ENCODE measurements at places on chromosomes 2 and 18.

GRCh38 chr2:228140934-228141528 lies 40.5 kb downstream of the SPHKAP start:
- no peak for DNase-seq

DNA sequence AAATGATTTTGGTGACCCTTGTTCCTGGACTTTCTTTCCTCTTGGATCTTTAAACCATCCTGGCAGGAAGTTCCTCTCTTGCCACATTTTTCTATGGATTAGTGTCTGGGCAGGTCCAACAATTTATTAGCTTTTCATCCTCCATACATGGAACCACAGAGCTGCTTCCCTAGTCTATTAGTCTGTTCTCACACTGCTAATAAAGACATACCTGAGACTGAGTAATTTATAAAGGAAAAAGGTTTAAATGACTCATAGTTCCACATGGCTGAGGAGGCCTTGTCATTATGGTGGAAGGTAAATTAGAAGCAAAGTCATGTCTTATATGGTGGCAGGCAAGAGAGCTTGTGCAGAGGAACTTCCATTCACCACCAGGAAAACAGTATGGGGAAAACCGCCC lies 122.9 kb downstream of the DDX1 start:
- no peak for DNase-seq

DNA sequence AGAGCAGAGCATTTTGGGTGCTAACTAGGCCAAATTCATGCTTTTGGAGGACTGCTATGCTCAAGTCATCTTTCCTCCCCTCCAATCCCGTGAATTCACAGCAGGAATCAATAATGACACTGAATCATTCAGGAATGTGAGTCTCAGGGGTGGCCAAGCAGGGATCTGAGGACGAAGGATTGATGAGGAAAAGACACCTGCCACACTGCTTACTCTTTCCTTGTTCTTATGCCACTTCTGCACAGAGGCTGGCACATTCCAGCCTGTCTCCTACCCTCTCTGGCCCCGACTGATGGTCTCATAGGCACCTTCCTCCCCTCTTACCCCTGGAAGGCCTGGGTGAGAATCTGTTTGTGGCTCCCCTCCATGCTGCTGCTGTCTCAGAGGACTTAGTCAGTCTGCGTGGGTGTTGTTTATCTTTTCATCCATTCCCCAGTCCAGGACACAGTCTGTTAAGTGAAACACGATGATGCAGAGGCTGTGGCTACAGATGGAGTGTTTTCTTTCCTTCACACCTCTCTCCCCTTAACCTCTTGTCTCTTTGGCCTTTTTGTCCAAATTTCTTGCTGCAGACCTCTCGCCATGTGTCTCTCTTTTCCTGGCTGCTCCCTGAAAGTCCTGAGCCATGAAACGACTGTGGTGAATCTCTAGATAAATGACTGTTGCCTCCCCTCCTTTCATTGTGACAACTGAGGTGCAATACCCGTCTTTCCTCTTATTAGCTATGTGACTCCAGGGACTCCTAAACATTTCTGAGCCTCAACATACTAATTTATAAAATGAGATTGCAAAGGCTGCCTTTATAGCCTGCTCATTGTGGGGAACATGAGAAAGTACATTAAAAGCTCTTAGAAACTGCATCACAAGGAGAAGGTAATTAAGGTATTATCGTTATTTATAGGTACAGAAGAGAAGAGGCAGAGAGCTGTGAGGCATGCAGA lies 86.9 kb downstream of the RDH14 start:
- DNase-seq = peak; percentile 19

GRCh38 chr2:226652369-226652768 lies 147.3 kb downstream of the IRS1 start:
- no peak for DNase-seq

- DNase-seq = no peak
Measured at GRCh38 chr2:174573621-174574081, 24.0 kb downstream of the WIPF1 start.

DNA sequence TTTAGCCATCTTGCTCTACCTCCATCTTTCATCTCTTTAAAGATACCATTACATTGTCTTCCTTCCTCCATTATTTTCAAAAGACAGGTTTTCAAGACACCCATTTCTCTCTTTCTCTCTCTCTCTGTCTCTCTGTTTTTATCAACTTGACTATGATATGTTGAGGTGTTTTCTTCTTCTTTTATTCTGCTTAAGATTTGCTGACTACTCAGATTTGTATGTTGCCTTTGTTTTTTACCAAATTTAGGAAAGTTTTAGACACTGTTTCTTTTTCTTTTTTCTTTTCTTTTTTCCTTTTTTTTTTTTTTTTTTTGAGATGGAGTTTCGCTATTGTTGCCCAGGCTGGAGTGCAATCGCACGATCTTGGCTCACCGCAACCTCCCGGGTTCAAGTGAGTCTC lies 647.5 kb upstream of the VRK2 start:
- no peak for DNase-seq

DNA sequence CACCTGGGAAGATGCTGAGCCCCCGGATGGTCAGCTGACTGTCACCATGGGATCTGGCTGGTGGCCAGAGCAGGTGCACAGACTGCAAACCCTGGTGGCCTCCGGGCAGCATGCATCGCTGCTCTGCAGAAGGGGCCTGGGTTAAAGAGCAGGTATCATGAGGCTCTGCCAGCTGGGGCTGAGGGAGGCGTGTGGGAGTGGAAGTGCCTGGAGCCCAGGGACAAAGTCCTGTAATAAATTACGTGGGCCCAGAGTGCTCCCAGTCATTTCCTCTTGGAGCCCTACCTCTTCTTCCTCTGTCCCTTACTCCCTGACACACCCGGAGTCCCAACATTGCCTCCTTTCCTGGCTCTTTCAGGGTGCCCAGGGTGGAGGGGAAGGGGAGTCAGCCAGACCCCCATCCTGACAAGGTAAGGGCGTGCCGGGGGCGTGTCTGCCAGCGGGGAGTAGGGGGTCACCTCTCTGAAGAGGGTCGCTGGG lies at the start of gene MYO7B:
Gene MYO7B (plus strand): TSS at position 262 of the 480 bp plus-strand sequence. CDS start 24,040 bp downstream, outside the sequence.
- DNase-seq = no peak

- no peak for DNase-seq
Measured at GRCh38 chr2:42787424-42787787, 5.0 kb downstream of the HAAO start.

- DNase-seq = peak; percentile 58
Measured at GRCh38 chr18:77131652-77132368, 773 bp downstream of the MBP start.

GRCh38 chr2:152175012-152175367 lies 573 bp downstream of the STAM2 start:
- no peak for DNase-seq

- DNase-seq = no peak
Measured at GRCh38 chr2:178345951-178346350, 105.0 kb downstream of the PRKRA start.
